Natural killer cell treated with Interleukin-12 subunit alpha and Interleukin-12 subunit beta and Interleukin-15 and Interleukin-18, amount 100 ng/mL, for 72 hours (primary cell): ENCODE measurements at places on chromosomes 12 and 14.

GRCh38 chr12:43571885-43572284 is 19.9 kb upstream of the ADAMTS20 start:
- no peak for DNase-seq

GRCh38 chr12:32454866-32455265 is 55.5 kb downstream of the FGD4 start:
- DNase-seq = no peak

DNA sequence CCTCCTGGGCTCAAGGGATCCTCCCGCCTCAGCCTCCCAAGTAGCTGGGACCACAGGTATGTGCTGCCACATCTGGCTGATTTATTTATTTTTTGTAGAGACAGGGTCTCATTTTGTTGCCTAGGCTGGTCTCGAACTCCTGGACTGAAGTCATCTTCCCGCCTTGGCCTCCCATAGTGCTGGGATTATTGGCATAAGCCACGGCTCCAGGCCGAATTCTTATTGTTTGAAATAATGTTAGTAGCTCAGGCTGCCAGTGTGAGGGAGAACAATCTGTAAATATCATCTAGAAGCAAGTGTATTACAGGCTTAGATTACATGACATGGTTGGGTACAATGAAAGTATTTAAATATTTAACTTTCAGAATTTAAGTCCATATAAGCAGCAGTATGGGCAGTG is 8.2 kb downstream of the ACTR6 start:
- no peak for DNase-seq

- DNase-seq = no peak
Measured at GRCh38 chr12:131608740-131609690, 101.9 kb upstream of the SFSWAP start.

GRCh38 chr12:112584266-112584722 is 165.5 kb downstream of the PTPN11 start:
- no peak for DNase-seq

- DNase-seq = no peak
Measured at GRCh38 chr14:101623685-101624444, 62.6 kb downstream of the DIO3 start.

DNA sequence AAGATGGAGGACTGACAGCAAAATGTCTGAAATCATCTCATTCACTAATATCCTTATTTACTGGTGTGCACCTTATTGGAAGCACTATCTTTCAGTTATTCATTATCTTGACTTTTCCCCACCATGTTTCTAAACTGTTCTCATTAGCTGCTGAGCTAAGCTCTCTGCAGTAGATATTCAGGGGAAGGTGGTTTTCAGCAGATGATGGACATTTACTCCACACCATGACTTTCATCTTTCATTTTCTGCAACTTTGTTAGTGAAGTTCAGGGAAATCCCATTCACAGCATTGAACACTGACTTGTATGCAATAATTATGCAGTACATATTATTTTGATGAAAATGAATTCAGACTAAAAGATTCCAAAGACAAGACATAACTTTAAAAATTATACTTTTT is 373.6 kb upstream of the FLRT2 start:
- DNase-seq = no peak

DNA sequence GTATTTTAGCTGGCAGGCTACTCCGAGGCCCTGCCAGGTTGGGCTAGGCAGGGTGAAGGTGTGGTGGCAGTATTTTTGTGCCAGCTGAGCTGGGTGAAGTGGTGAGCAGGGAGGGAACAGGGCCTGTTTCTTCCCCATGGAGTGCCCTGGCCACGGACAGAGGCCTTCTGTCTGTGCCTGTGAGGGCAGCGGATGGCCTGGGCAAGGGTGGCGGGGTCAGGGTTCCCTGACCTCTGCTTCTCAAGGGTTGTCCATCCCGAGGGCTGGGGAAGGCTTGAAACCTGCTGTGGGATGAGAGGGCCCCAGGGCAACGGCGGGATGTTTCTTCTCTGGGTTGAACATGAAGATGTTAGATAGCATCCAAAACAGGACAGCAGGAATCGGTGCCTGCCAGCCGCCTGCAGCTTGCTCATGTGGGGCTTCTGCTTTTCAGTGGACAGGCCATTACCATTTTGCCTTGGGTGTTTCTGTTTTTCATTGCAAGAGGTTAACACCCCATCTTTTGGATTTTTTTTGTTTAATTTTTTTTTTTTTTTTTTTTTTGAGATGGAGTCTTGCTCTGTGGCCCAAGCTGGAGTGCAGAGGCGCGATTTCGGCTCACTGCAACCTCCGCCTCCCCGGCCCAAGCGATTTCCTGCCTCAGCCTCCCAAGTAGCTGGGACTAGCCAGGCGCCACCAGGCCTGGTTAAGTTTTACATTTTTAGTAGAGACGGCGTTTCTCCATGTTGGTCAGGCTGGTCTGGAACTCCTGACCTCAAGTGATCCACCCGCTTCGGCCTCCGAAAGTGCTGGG is 3.3 kb downstream of the MTA1 start:
- no peak for DNase-seq

DNA sequence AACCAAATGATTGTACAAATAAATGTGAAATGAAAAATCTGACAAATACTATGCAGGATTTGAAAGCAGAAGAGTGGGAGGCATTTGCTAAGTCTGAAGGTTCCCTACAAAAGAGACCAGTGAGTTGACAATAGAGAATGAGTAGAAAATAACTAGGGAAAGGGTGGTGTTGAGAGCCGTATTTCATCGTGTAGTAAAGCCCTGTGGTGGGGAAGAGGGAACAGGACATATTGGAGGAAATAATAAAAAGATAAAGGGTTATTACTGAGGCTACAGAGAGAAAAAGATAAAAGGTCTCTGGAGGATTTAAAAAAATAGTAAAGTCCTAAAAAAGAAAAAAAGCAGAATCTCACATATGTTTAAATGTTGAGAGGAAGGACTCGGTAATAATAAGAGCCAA is 268.8 kb downstream of the DUSP6 start:
- no peak for DNase-seq

GRCh38 chr14:95314609-95315008 is 5.1 kb downstream of the CLMN start:
- DNase-seq = no peak

GRCh38 chr12:124578445-124578844 is 11.0 kb upstream of the NCOR2 start:
- DNase-seq = no peak

DNA sequence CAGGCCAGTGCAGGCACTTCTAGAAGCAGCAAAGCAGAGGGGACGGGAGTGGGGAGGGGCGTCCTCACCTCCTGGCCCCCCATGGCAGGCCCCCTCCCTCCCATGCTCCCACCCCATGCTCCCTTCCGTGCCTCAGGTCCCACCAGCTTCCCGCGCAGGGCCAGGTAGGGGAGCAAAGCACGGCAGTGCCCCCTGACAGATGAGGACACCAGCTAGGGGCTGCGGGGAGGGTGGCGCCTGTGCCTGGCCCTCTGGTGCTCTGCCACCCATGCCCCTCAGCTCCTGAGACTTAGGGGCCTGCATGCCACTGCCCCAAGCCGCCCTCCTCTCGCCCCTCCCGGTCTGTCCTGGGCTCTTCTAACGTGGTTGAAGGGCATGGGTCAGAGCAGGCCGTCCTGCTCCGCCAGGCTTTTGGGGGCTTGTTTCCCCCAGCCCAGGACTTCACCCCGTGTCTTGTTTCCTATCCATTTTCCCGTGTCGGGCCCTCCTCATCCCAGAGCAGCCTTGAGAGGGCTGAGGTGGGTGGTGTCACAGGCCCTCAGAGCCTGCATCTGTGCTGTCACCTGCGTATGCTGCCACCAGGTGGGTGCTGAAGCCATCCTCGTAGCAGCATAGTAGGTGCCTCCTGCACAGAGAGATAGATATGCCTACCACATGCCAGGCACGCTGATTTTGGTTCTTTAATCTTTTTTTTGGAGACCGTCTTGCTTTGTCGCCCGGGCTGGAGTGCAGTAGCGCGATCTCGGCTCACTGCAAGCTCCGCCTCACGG is 10.2 kb downstream of the TRMT61A start:
- no peak for DNase-seq

DNA sequence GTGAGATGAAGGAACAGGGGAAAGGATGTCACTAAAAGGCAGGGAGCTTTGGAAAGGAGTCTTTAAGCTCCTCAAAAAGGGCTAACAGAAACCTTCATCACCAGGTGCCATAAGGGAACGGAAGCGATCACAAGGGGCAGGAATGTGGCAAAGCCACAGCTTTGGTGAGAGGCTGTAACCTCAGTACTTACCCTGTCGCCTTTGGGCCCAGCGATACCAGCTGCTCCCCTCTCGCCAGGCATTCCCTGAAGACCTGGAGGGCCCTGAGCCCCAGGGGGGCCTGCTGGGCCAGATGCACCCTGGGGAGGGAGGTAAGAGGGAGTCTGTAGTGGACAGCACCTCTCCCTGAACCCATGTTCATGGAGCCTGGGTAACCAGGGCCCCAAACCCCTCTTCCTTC is 18.9 kb downstream of the TMEM106C start:
- no peak for DNase-seq

- DNase-seq = no peak
Measured at GRCh38 chr12:39587225-39587624, 32.4 kb downstream of the ABCD2 start.

DNA sequence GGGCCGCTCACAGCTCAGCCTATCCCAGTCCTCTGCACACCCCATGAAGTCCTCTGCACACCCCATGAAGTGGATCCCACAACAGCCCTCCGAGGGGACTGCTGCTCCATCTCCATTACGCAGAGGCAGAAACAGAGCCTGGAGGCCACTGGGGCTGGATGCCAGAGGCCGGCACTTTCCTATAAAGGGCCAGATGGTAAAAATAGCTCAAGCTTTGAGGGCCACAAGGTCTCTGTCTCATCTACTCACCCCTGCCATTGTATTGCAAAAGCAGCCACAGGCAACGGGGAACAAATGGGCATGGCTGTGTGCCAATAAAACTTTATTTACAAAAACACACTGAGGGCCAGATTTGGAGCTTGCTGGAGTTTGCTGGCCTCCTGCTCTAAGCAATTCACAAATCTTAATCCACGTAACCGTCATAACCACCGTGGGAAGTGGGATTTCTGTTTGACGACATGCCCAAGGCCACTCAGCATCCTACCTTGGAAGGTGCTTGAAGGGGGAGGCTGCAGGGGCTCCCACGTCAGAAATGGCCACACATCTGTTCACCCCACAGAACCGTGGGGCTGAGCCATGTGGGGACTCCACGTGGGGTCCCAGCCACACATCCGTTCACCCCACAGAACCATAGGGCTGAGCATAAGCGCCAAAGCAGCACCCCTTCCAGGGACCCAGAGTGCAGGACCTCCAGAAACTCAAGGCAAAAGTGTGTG is 92.0 kb downstream of the NCOR2 start:
- DNase-seq = no peak

GRCh38 chr14:78399316-78399889 is 229.2 kb downstream of the NRXN3 start:
- DNase-seq = no peak

- DNase-seq = no peak
Measured at GRCh38 chr14:22433069-22433468, 156.0 kb downstream of the DAD1 start.

GRCh38 chr14:32460267-32460666 is 131.2 kb downstream of the AKAP6 start:
- DNase-seq = no peak

- no peak for DNase-seq
Measured at GRCh38 chr12:54166567-54167499, 22.0 kb downstream of the SMUG1 start.
